SW480 (cell line): ENCODE measurements at places on chromosomes 5 and 9.

DNA sequence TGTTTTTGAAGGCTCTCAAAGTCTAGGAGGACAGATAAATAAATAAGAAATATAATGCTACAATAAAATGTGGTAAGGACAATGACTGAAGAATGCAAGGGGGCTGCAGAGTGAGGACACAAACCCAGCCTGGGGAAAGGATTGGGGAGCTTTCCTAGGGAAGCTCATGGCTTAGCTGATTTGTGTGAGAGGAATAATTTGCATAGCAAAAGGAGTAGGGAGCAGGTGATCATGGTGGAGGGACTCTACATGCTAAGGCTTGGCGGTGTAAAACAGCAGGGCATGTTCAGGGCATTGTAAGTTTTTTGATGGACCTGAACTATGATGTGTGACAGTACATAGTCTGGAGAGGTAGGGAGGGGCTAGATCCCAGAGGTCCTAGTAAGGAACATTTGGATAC is 49.5 kb upstream of the CLINT1 start:
- DNase-seq: no peak

GRCh38 chr5:93677359-93677891 is 64.0 kb downstream of the POU5F2 start:
- DNase-seq: peak; percentile 57

- DNase-seq: no peak
Measured at GRCh38 chr5:98076501-98076900, 697.0 kb upstream of the RGMB start.

- DNase-seq: no peak
Measured at GRCh38 chr5:60497706-60498500, 202.1 kb downstream of the DEPDC1B start.

DNA sequence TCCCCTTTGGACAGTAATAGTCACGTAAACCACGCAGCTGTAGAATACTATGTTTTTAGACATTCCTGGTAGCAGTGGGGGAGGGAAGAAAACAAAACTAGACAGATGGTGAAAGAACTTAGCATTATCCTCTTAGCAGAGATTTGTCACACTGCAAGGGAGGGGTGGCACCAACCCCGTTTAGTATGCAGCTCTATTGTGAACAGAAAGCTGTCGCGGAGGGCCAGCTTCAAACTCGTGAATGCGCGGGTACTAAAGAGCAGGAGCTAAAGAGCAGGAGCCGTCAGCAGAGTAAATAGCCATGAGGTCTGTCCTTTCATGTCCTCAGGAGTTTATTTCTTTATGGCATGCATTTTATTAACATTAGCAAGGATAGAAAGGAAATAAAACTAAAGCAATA is 141.9 kb upstream of the SLC12A2 start:
- no peak for DNase-seq

DNA sequence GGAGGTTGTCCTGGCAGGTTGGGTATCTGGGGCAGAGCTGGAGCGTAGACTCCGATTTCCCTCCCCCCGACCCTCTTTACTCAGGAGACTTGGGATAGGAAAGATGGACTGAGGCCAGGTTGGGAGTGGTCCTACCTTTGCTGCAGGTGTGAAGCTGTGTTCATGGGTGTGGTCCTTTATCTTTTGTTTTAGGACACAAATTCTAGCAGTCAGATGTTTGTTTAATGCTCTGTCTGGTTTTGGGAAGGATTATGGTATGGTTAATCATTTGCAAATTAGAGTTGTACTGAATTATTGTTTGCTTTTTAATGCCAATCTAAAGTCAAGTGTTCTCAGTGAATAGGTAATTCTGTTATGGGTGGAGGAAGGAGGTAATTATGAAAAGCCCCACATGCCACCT is 14.1 kb upstream of the FAM120AOS start:
- peak; percentile 81 for DNase-seq

DNA sequence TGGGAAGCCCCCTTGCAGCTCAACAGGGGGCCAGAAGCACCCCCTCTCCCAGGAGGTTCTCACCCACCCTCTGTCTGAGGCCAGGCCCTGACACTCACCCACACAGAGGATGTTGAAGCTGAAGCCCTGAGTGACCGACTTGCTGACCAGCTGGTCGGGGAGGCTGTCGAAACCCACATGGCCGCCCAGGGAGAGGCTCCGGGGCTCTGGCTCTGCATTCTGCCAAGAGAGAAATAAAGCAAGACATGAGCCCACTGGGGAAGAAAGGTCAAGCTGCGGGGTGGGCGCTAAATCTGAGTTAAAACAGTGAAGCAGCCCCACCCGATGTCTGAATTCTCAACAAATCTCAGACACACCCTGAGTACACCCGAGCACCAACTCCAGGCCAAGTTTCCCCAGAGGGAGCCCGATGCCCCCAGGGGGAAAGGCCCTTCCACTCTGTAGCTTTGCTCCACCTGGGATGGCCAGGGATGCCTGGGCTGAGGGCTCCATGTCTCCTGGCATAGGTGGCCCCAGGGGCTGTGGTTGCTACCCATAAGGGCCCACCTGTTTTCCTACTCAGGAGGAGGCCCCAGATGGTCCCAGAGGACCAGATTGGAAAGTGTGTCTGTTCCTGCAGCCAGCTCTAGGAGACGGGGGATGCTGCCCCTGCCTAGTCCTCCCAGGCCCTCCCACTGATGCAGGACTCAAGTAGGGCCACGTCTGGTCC is 11.6 kb downstream of the SEPTIN8 start:
- DNase-seq: no peak

DNA sequence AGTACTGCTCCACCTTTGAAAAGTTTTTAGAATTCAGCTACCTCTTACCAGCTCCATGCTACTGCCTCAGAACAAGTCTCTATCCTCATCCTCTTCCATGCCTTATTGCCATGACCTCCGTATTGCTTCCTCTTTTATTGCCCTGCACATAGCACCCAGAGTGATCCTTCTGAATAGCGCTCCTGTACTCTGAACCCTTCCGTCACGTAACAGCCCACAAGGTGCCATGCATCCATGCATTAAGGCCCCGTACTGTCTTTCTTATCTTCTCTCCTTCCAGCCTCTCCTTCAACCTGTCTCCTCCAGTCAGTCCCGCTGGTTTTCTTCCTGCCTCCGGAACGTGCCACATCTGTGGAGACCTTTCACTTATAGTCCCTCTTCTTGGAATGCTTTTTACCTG is 273.3 kb upstream of the SEMA6A start:
- no peak for DNase-seq
